ENCODE measurements at places on chromosomes 4 and X.

DNA sequence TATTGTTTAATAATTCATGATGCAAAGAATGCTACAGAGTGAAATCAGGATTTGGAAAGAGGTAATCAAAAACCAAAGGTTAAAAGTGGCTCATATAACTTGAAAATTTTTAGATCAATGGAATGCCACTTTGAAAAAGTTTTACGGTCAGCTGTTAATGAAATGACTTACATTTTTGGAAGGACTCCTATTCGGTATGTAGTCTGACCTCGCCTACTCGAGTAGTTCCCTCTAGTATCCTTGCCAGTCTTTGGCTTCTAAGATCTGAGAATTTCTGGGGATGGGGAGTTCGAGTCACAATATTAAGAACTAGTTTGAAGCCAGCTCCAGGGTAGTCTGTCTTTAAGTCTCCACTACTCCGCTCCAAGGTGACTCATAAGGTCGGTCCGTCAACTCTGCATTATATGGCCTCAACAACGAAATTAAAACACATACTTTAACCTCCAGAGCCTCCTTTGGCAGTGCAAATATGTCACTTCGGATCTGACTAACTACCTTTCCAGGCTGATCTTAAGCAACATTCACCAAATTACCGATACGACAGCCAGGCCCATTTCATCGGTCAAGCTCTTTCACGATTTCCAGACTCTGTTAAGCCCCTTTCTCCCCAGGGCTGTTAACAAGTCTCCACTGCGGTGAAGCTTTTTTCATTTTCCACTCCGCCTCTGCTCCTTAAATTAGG lies 733 bp upstream of the NAA15 start:
- no peak for DNase-seq

- DNase-seq, result no peak
Measured at GRCh38 chrX:9310616-9311015, 154.2 kb upstream of the TBL1X start.

DNA sequence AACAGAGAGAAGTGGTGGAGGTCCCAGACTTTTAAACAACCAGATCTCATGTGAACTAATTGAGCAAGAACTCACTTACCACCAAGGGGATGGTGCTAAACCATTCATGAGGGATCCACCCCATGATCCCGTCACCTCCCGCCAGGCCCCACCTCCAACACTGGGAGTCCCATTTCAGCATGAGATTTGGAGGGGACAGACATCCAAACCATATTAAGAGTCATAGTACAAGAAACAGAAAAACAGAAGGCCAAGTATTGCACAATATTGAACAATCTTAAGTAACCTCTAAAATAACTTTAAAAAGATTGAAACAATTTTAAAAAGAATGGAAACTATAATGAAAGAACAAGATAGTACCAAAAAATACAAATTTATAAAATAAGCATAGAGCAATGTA lies 110.0 kb downstream of the CBR4 start:
- DNase-seq, result no peak

GRCh38 chrX:19798423-19798822 lies 89.0 kb downstream of the SH3KBP1 start:
- DNase-seq, result no peak

DNA sequence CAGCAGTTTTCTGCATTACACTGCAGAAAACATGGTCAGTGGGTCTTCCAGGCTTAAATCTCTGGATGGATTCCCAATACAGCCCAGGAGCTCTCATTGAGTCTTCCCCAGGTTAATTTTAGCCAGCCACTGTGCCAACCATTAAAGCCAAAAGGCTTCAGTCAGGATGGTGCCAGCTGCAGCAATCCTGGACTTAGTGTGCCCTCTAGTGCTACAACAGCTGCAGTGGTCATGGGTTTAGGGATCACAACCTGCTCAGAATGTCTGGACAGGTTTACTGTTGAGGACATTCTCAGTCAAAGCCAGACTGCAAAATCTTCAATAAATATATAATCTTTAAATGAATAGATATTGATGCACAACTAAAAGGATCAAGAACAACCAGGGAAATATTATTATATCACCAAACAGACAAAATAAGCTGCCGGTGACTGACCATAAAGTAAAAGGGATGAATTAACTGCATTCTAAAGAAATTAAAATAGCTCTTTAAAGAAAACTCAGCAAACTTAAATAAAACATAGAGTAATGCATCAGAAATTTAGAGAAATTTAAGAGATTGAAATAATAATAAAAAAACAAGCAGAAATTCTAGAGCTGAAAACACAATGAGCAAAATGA lies 639.9 kb downstream of the SPOCK3 start:
- DNase-seq, result no peak

- DNase-seq, result no peak
Measured at GRCh38 chrX:66000628-66001272, 39.1 kb downstream of the VSIG4 start.

DNA sequence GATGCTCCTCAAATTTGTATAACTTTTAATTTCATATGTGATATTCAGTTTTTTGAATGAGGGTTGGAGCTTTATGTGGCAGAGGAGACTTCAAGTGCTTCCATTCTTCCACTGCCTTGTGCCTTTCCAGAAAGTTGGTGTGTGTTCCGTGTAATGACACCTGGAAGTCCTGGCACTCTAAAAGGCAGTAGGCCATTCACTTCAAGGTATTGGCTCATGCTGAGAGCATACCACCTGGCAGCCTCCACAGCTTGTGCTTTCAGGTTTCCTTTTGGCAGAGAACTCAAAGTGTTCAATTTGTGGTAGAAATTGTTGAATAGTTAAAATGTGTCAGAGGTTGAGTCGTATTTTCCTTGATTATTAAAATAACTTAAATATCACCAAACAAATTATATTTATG lies 49.6 kb downstream of the GRIA2 start:
- no peak for DNase-seq

DNA sequence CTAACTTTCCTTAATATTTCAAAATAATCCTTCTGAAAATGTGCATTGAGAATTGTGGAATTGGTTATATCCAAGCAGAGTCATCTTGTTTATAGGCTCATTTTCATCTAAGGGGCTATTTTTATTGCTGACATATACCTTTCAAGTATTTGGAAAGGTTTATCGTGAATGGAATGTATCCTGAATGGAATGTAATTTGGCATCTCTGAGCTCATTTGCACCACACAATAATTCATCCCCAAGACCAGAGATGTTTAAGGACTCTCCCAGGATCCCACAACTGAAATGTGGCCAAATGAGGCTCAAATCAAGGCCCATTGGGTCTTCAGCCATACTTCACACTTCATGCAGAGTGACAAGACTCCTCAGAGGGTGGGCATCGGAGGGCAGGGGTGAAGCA lies 7.5 kb upstream of the SETD7 start:
- DNase-seq, result no peak

- no peak for DNase-seq
Measured at GRCh38 chrX:41335198-41335957, 1.4 kb downstream of the DDX3X start.

DNA sequence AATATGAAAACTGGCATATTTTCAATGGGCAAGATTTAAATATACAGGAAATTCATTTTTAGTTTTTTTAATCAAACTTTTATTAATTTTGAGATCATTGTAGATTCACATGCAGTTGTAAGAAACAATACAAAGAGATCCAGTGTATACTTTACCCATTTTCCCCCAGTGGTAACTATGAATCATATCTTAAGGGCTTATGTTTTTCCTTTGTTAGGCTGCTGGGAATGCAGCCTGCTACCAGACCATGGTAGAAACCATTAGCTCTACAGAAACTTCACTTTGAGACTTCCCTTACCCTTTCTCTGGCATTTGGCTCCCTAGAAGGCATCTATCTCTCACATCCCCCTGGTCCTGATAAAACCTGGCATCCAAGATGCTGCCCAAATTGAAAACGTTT lies 147.6 kb upstream of the EOLA2 start:
- DNase-seq, result no peak

DNA sequence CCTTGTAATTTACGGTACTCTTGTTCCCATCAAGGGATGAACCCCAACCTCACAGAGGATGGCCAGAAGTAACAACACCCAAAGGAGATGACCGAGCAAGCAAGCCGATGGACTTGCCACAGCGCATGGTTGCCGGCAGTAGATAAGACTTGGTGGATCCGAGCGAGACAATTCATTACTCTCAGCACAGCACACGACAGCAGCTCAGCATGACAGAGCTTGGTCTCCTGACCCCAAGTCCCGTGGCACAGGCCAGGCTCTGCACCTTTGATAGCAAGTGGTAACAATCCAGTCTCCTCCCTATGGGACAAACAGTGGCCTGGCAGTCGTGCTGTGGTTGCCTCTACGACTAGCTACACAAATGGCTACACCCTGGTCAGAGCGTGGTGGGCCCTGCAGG lies 26.3 kb downstream of the RWDD4 start:
- no peak for DNase-seq

- DNase-seq, result no peak
Measured at GRCh38 chr4:111678479-111678878, 466.8 kb upstream of the FAM241A start.

Measured in activated T-cell treated with anti-CD3 and anti-CD28 coated beads for 48 hours (primary cell).